ENCODE measurements at places on chromosomes 1 and 21.

DNA sequence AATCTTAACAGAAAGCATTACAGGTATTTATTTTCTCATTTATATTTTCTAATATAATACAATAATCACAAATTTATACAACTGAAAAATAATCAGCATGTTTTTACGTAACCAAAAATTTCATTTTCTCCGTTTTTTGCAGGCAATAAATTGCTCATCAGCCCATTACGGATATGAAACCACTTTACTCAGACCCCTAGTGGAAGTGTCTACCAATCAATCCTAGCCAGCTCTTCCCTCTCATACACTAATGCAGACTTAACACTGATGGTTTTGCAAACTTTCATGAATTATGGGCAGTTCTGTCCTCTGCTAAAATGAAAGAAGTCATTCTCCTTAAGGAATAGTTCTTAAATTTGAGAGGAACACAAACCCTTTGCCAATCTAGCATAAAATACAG lies 124.7 kb downstream of the EIF4G3 start:
- DNase-seq, result no peak

GRCh38 chr1:184959626-184960025 lies 14.7 kb downstream of the NIBAN1 start:
- no peak for DNase-seq

DNA sequence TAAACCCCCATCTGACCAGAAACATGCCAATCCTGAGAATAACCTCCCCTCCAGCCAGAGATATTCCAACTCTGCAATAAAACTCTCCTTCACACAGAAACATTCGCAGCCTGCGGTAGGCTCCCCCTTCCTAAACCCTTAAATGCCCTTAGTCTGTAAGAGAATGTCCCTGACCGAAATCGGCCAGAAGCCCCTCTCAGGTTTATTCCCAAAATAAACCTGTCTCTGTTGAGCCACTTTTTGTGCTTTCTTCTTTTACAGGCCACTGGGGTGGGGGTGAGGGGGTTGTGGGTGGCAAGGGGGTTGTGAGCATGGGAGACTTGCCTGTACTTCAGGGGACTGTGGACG lies 4.6 kb downstream of the PRXL2B start:
- no peak for DNase-seq

DNA sequence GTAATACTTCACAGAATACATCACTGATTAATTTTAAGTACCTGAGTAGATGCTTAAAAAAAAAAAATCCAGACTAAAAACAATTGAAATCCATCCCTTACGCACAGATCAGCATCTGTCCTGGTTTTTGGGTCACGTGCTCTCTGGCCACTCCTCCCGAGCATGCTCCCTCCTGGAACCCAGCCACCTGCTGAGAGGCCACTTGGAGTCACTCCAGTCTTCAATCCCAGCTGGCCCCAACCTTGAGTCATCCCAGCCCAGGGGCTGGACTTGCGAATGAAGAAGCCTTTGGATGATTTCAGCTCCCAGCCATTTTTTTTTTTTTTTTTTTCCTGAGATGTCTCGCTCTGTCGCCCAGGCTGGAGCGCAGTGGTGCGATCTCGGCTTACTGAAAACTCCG lies 8.9 kb downstream of the MAP1LC3C start:
- peak; percentile 8 for DNase-seq

- DNase-seq, result no peak
Measured at GRCh38 chr1:48439380-48439779, 32.6 kb downstream of the SPATA6 start.

DNA sequence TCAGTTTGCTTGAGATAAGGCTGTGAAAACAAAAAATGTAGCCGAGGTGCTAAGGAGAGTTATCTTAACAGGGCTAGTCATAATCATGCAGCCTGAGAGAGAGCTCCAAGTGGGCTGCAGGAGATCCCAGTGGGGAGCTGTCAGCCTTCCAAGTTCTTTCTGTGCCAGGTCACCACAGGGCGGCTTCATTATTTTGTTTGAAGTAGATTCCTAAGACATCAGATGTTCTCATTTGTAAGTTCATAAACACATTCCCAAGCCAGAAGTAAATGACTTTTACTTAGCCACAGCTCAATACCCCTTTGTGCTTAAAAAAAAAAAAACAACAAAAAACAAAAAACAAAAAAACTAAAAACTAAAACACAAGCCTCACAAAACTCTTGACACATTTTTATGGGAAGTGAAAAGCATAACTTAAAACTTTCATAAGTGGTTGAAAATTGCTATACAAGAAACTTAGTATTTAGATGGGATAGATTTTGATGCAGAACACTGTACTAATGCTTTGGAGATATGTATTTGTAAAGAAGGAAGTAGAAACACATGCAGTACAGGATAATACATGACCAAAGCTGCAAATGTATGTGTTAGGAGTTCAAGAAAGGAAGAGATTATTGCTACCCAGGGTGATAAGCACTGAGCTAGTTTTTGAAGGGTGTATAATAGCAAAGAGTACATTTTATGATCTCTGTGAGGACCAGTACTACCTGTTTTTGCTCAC lies 8.6 kb downstream of the CDC14A start:
- DNase-seq, result no peak

GRCh38 chr1:111755331-111756123 lies at the start of gene DDX20:
TSS of gene DDX20 (plus strand) at chr1:111755901. CDS start at chr1:111755925, 24 bp downstream.
- peak; percentile 72 for DNase-seq

- DNase-seq, result no peak
Measured at GRCh38 chr1:107142140-107142542, 1.3 kb downstream of the NTNG1 start.

DNA sequence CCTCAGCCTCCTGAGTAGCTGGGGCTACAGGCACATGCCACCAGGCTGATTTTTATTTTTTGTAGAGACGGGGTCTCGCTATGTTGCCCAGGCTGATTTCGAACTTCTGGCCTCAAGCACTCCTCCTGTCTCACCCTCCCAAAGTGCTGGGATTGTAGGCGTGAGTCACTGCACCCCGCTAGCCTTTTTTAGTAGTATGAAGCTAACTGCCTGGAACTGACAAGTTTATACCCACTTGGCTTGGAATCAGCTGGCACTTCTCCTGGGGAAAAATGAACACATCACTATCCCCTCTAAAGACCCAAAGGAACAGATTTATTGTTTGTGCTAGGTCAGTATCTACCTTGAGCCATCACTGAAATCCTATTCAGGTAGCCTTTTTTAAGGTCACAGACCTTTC lies 19.0 kb downstream of the TMEM63A start:
- no peak for DNase-seq

GRCh38 chr1:203142684-203143408 lies 15.3 kb downstream of the ADORA1 start:
- DNase-seq, result no peak

DNA sequence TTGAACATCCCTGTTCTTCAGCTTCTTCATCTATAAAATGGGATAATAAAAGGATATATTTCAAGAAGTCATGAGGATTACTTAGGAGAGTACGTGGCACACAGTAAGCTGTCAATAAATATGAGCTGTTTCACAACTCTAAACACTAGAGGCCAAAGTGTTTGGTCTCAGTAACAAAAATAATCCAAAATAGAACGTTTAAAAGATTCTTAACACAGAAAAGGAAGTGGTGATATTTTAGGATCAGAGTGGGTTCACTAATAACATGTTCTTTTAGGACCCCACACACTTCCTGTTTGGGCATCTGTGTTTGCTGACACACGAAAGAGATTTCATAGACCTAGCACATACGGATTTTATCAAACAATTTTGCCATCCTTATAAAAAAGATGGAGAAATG lies 32.9 kb downstream of the TNFSF18 start:
- no peak for DNase-seq

- no peak for DNase-seq
Measured at GRCh38 chr1:153363641-153364040, 6.0 kb downstream of the S100A9 start.

- DNase-seq, result no peak
Measured at GRCh38 chr1:205374210-205375078, 17.7 kb upstream of the KLHDC8A start.

DNA sequence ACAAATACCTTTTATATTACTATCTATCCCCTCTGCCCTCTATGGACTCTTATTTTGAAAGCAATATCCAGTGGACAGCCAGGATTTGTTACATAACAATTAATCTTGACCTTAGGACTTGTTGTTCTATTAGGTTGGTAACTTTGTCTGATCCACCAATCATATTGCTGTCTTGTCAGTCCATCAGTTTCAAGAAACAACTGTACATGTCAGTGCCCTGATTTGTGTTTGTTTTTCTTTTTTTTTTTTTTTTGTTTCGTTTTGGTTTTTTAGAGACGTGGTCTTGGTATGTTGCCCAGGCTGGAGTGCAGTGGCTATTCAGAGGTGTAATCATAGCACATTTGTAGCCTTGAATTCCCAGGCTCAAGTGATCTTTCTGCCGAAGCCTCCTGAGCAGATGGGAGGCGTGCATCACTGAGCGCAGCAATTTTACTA lies 1.5 kb upstream of the SCP2 start:
- DNase-seq, result no peak

- no peak for DNase-seq
Measured at GRCh38 chr1:186904361-186904760, 75.6 kb downstream of the PLA2G4A start.

DNA sequence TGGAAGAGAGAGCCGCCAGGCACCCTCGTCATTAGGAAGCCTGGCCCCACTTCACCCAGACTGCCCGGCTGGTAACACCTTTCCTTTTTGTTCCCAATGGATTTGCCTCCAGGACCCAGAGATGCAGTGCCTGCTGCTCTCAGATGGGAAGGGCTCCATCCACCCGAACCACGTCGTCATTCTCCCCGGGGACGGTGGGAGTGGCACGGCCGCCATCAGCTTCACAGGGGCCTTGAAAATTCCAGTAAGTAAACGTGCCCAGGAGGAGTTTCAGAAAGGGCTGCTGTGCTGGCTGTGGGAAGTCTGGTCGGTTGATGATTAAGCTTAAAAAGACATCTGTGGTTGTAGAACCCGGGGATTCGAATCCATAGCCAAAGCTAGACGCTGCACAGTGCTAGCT lies 45.2 kb downstream of the SLC37A1 start:
- no peak for DNase-seq

GRCh38 chr1:203379825-203380224 lies 28.9 kb upstream of the FMOD start:
- no peak for DNase-seq

DNA sequence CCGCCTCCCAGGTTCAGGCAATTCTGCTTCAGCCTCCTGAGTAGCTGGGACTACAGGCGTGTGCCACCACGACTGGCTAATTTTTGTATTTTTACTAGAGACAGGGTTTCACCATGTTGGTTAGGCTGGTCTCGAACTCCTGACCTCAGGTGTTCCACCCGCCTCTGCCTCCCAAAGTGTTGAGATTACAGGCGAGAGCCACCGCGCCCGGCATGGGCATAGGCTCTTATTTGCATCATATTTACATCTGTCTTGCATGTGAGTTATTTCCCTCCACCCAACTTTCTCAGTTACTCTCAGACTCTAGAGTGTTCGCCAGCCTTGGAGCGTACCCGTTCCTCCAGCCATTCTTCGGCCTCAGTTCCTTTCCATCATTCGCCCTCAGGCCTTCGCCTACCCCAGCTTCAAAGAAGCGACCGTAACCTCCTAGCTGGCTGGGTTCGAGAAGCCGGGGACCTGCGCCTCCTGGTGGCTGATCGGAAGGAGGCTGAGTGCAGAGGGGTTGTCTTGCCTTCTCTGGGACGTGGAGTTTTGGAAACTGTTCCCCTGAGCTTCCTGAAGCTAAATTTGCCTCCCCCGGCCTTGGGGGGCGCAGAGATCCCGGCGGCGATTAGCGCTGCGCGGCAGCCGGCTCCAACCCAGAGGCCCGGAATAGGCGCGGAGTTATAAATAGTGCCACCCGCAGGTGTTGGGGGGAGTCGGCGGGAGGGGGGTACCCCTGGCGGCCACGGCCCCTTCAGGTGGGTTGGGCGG lies 3.6 kb upstream of the ZBTB7B start:
- no peak for DNase-seq

All from thoracic aorta (tissue), 2 donors.